ENCODE measurements at places on chromosomes 11 and 22.

- DNase-seq, result no peak
Observed at GRCh38 chr11:2316169-2316962, 14.6 kb downstream of the TSPAN32 start.

GRCh38 chr11:112655371-112655770 lies 305.8 kb upstream of the NCAM1 start:
- DNase-seq, result no peak

DNA sequence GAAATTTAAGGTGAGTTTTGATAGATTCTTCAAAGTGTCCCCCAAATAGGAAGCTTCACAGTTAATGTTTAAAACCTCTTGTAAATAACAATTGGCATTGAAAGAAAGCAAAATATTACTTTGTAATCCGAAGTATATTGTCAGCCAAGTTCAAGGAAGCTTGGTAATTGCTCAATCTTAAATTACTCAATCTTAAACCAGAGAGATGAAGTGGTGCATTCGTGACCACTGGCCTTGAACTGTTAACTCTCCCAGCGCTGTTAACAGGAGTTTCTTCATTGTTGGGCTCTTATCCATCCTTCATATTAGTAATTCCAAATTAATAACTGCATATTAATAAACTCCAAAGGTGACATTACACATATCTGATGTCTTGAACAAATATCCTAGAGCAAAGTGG lies 20.6 kb upstream of the FDX1 start:
- no peak for DNase-seq

DNA sequence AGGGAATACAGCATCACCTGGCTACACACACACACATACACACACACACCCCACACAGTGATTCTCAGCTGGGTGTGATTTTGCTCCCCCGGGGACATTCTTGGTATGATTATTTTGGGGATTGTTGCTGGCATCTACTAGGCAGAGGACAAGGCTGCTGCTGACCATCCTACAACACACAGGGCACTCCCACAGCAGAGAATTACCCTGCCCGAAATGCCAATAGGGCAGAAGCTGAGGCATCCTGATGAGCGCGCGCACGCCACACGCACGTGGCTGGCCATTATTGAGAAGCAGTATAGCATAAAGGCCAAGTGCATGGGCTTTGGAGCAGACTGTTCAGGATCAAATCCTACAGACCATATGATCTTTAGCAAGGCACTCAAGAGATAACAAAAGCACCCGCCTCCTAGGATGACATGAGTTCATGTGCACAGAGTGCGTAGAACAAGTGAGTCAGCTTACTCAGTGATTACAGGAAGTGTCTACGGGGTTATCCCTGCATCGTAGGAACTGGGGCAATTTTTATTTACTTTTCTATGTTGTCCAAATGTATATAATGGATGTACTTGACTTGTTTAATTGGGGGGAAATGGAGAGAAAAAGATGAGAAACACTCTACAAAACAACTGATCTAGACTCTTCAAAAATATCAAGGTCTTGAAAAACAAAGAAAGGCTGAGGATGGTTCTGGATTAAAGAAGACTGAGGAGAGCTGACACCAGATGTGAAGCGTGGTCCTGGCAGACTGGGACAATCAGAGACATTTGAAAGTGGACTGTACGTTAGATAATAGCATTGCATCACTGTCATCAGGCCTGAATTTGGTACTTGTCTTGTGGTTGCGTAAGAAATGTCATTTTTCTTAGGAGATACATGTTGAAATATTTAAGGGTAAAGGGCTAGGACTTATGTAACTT lies 7.2 kb upstream of the EHD1 start:
- no peak for DNase-seq

GRCh38 chr11:57444362-57445121 lies 15.8 kb upstream of the RTN4RL2 start:
- no peak for DNase-seq

DNA sequence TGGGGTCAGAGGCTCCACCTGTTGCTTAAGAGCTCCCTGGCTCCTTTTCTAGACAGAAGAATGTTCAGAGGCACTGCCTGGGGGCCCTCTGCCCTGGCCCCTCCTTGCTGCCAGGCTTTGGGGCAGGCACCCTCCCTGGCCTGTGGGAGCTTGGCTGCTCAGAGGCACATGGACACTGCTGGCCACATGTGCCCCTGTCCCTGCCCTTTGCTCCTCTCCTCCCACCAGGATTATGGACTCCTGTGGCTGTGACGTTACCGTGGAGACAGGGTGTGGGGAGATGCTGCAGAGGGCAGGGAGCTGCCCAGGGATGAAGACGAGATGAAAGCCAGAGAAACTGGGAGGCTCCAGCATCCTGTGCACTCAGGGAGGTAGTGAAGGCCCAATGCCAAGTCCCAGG lies 14.7 kb downstream of the DRD2 start:
- DNase-seq, result no peak

DNA sequence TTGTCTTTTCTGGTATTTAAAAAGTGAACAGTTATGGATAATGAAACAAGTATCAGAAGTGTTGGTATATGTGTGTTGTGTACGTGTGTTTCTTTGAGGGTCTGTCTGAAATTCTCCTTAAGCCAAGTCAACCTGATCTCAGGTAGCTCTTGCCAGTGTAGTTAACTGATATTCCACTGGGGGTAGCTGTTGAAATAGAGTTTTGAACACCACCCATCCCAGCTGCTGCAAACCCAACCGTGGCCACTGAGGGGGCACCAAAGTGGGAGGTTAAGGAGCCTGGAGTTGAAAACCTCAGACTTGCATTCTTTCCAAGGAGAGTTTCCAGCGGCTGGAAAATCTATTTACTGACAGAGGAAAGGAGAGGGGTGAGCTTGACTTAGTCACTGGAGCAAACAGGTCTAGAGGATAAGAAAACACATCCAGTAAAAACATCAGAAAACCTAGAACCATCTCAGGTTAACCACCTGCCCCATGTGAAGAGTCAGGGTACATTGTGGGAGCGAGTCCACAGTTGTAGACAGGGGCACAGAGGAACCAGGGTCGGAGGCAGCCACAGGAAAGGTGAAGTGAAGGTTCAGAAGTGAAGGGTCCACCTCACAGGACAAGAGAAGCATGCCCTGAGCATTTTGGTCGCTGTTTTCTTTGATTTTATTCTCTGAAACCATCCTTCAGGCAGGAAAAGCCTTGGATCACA lies 8.8 kb upstream of the CUL5 start:
- DNase-seq, result peak; percentile 78

DNA sequence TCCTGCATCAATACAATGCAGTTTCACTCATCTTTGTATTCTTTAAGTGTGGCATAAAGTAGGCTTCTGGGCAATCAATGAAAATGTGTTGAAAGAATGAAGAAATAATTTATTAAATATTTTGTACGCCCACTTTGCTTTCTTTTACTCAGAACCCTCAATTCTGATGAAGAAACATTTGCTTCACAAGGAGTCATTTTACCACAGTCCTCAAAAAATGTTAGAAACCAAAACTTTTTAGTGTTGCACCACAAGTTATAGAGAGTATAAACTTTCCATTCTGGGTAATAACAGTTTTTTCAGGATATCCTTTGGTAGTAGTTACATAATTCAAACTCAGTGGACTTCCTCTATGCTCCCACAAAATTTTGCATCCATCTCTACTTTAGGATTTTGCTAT lies 360.5 kb downstream of the DLG2 start:
- DNase-seq, result no peak

DNA sequence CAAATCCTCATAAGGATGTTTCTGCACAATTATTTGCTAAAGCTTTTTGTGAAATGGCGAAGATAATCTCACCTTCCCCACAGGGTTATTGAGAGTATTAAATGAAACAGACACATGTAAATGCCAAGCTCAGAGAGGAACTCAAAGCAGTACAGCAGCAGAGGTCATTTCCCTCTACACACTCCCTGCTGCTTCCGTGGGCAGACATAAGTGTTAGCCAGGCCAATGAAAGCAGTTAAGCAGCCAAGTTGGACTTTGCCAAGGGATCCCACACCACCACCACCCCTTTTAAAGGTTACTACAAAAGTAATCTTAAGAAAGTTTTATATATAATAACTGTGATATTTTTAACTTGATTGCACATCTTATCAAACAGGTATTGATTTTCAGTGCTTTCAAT lies 4.0 kb upstream of the FAM111A start:
- no peak for DNase-seq

DNA sequence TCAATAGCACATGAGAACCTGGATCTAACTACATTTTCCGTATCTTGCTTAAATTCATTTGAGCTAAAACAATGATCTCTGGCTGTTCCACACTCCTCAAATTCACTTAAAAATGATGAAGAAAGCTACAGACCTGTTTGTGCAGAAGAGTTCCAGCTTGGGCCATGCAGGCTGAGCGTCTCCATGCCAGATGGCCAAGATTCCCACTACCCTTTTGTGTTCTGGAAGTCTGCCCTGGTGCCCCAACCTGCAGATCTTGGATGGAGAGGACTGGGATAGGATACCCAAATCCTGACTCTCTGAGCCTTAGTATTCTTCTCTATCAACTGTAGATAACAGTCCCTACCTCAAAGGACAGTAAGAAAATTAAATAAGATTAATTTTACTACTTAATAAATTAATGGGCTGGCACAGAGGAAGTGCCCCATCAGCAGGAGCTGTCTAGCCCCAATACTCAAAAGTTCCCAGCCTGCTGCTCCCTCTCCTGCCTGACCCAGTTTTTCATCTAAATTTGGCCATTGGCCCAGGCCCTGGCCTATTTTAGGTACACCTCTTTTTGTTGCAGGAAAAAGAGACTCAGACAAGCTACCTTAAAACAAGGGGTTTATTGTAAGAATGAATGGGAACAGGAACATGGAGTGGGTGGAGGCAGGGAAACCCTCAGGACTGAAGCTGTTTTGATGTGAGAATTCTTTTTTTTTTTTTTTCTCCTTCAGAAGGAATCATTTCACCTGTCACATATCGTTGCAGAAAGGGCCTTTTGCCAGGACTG lies 81.4 kb upstream of the GRK3 start:
- no peak for DNase-seq

DNA sequence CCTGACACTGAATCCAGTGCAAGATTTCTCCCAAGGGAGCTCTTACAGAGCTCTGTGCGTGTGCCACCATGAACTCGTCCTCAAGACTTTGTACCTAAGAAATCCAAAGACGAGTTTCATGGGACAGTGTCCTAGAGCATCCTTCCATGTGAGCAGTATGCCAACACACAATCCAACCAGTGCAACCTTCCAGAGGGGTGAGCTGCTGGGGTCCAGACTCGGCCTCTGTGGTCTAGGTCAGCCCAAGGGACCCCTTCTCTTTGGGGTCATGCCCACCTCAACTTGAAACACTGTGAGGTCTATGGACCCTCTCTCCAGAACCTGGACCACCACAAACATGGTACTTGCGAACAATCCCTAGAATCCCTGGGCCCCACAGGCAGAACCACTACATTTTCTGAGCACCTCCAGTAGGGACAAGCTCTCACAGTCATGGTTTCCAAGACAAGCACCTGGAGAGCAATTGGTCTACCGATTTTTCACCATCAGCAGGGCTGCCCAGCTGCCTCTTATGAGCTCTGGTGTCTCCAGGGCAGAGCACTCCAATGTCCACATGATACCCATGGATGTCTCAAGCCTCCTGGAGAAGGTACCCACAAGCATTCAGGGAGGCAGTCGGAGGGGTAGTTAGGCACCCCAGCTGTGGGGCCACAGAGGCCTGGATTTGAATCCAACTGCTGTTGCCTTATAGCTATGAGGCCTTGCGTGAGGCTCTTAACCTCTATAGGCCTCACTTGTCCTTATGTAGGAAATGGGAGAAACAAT lies 7.7 kb downstream of the CHST1 start:
- DNase-seq, result no peak

DNA sequence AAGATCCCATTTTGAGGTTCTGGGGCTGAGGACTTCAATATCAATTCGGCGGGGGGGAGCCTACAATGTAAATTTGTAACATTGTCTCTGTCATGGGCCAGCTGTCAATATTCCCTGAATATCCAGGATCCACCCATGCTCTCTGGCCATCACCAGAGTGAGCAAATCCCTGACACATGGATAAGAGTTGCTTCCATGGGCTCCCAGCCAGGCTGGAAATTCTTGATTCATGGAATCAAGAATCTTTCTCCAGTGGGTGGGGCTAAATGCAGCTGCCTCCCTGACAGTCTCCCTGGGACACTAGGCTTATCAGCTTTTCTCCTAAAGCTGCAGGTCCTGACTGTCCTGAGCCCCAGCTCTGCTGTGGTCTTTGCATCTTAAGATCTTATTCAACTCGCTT lies 86.9 kb upstream of the IGLL5 start:
- DNase-seq, result no peak

DNA sequence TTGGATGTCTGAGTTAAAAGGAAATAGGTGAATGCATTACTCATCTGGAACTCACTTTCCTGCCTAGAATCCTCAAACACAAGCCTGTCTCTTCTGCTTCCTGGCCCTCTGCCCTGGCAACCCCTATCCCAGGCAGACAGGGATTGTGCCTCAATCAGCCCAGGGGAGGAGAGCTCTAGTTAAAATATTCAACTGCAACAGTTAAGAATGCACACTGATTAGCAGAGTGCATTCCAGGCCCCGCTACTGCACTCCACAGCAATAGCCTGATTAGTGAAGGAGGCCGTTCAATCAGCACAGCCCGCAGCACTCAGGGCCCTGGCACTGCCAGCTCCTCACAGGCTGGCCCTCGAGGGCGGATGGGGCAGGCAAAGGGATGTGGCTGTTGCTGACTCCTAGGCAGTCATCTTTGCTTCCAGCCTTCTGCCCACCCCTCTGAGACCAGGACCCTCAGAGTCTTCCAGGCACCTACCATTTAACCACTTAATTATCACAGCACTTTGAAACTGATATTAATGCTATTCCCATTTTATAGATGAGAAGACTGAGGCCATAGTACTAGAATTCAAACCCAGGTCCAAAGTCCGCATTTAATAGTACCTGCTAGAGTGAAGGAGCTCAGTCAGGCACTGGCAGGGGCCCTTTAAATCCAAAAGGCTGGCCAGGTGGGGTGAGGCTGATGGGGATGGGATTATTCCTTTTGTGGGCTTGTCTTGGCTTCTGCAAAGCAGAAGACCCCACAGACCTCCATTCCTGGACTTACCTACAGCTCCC lies 435.3 kb downstream of the SOX6 start:
- no peak for DNase-seq
